Astrocyte (in vitro differentiated cells and primary cell): ENCODE measurements at places on chromosomes 16 and 17.
A peak's percentile ranks its signal among the peaks of the same experiment; 100 is the strongest.

GRCh38 chr16:31052114-31052513, 18.8 kb downstream of the STX4 start:
- DNase-seq, result peak; percentile 89

DNA sequence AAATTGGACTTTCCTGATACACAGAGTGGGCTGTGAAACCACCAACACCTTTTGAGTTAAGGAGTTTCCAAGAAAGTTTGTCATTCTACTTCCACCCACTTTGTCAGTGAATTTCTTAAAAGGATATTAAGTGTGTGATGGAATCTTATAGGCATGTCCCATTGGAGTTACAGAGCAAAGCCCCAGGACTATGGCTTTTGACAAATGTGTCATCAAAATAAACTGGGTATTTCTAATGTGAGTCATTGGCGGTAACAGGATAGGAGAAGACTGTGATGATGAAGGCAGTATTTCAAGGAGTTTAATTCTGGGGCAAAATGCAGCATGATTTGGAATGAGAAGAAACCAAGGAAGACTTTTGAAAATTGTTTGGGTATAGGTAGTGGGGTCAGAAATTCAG, 1013.8 kb upstream of the EEF2KMT start:
- peak; percentile 68 for DNase-seq

- DNase-seq, result no peak
These were observed 333 bp downstream of the MAFG start for GRCh38 chr17:81927152-81927652.

DNA sequence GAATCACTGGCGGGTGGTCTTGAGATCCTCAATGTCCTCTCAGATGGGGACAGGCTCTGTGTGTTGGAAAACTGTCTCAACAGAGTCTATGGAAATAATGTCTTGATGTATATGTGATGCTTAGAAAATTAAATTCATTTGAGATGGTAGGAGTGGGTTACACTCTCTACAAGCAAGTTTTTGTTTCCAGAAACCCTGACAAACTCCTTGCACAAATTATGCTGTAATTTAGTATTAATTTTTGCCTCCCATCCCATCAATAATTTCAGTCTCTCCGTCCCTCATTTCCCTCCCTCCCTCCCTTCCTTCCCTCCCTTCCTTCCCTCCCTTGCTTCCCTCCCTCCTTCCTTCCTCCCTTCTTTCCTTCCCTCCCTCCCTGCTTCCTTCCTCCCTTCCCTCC, 488.0 kb upstream of the C16orf82 start:
- DNase-seq, result no peak

DNA sequence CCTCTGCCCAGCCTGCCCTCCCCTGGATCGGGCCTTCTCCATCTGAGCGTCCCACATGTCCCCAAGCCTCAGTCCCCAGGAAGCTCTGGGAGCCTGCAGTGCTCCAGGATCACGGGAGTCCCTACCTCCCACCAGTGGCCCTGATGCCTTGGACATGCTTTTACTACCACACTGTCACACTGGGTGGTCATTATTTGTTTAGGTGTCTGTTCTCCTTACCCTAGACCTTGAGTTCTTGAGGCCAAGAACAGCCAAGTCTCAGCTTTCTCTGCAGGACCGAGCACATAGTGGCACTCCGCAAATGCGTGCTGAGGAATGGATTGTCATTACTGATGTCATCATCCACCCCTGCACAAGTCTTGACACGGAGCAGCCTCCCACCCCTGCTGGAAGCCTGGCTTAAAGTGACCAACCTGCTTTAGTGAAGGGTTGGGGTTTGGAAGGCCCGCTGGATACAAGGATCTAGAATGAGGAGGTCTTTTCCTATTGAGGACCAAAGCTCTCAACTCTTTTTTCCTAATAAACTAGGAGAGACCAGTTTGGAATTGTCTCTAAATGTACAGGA, 132.9 kb upstream of the CRHR1 start:
- no peak for DNase-seq

- no peak for DNase-seq
These were observed 28.0 kb upstream of the TBX2 start for GRCh38 chr17:61371606-61372005.

DNA sequence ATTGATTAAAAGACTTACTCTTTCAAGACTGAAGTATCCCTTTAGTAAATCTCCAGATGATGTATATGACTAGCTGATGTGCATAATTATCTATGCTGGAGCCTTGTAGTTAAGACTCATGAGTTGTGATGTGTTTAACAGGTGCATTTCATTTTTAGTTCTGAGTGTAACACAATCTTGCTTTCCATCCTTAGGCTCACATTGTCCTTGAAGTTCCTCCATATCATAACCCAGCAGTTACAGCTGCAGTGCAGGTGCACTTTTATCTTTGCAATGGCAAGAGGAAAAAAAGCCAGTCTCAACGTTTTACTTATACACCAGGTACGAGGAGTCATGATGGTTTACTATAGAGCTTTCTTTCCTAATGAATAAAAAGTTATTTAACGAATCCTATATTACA, 52.9 kb downstream of the ESRP2 start:
- DNase-seq, result no peak

- peak; percentile 50 for DNase-seq
These were observed 41.4 kb downstream of the CMIP start for GRCh38 chr16:81485824-81486539.

- DNase-seq, result no peak
These were observed 5.4 kb downstream of the HIRIP3 start for GRCh38 chr16:29990034-29990433.

GRCh38 chr17:49997773-49998703, 3.0 kb upstream of the DLX3 start:
- DNase-seq, result peak; percentile 53

GRCh38 chr16:88536971-88537751, 33.0 kb upstream of the ZC3H18 start:
- no peak for DNase-seq

DNA sequence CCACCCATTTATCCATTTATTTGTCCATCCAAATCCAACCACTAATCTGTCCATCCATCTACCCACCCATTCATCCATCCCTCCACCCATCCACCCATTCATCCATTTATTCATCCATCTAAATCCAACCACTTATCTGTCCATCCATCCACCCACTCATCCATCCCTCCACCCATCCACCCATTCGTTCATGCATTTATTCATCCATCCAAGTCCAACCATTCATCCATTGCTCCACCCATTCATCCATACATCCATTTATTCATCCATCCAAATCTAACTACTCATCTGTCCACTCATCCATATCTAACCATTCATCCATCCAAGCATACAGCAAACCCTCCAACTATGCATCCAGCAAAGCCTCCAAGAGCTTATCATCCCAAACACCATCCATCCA, 267.3 kb downstream of the XYLT1 start:
- DNase-seq, result no peak

- DNase-seq, result peak; percentile 89
These were observed 22.1 kb downstream of the NOS2 start for GRCh38 chr17:27778183-27778582.

GRCh38 chr16:56261656-56262055, 70.4 kb downstream of the GNAO1 start:
- DNase-seq, result no peak

- DNase-seq, result no peak
These were observed 14.3 kb downstream of the GDPD1 start for GRCh38 chr17:59234631-59235030.

DNA sequence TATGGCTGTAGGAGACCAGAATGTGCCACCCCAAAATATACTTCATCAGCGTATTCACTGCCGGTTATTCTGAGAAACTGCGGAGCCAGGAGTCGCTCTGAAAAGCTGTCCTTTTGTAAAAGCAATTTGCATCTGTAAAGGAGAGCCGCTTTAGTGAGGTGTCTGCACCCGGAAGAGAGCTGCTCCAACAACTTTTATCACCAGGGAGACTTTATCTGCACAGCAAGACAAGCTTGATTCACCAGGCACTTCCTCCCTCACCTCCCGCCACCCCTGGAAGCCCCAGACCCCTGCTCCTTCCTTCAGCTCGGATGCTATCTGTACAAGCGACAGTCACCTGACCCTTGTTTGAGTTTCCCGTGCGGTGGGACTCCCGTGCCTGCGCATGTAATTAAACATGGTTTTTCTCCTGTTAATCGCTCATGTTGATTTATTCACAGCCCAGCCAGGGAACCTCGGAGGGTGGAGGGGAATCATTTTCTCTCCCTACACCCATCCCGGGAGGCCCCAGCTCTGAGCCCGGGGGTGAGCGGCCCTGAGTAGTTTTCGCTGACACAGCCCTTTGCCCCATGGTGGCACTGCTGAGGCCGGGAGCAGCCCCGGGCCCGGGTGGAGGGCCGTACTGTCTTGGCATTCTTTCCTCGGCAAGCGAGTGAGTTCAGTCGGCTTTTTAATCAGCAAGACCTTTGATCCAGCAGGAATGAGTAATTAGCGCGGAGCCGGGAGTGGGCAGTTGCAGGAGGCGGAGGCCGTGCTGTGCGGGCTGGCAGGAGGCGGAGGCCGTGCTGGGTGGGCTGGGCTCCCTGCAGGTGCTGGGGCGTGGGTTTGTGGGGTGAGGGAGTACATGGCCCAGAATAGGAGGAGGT, 222.7 kb upstream of the CIBAR2 start:
- peak; percentile 47 for DNase-seq

- no peak for DNase-seq
These were observed 9.4 kb downstream of the CTRL start for GRCh38 chr16:67922221-67922620.
